Activated naive CD4-positive, alpha-beta T cell treated with anti-CD3 and anti-CD28 coated beads, Interleukin-2, amount 50 U/mL, for 16 hours (primary cell): ENCODE measurements at places on chromosomes 4 and X.

DNA sequence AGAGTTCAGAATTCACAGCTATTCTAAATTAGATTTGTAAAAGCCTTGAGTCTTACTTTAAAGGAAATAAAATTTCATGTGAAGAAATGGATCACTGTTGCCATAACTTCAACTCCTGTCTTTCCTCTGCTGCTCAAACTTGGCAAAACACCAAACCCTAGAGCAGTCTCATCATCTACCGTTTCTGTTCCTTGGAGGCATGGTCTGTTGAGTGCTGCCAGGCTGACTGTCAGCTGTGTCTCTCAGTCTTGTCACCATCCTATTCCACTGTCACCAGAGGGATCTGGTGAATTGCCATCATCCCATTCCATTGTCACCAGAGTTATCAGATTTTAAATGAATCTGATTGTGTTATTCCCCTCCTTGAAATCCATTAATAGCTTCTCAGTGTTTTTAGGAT is 55.6 kb downstream of the STIM2 start:
- no peak for DNase-seq

DNA sequence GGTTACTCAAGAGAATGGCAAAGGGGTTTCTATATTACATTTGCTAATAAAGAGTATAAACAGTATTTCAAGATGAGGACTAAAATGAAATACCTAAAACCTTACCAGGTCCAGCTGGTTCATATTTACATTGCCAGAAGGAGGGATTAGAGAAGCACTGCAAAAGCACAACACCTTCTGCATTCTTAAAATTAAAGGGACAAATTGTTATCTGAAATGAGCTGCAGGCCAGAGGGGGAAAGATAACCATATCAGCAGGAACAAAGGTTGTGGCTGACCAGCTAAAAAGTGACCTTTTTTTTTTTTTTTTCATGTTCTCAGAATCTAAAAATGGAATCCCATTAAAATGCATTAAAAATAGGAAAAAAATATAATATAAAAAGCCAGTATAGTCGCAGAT is 39.7 kb downstream of the AFF2 start:
- DNase-seq = no peak

- DNase-seq = no peak
These were observed 179.7 kb upstream of the PRPS2 start for GRCh38 chrX:12611471-12611870.

DNA sequence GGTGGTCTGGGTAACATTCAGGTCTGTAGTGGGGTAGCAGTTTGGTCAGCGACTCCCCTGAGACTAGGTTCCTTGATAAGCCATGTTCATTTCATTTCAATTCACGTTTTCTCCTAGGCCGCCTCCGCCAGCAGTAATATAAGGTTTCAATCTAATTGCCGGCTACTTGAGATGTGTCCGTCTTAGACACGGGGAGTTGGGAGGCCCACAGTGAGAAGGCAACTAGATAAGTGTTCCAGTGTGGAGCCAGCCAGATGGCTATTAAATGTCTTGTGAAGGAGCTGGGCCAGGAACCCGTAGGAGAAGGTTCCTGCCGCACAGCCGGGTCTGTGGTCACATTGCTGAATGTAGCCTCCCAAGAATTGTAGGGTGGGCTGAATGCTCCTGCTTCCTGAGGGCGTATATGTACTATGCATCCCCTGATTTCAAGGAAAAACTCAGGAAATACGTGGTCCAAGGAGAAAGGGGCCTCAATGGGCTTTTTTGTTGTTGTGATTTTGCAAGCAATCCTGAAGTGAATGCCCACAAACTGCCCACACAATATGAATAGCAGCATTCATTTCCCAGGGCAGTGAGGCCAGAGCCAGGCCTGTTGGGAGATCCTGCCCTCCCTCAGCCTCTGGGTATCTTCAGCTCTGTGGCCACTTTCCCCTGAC is 220.6 kb upstream of the RPL34 start:
- DNase-seq = no peak

DNA sequence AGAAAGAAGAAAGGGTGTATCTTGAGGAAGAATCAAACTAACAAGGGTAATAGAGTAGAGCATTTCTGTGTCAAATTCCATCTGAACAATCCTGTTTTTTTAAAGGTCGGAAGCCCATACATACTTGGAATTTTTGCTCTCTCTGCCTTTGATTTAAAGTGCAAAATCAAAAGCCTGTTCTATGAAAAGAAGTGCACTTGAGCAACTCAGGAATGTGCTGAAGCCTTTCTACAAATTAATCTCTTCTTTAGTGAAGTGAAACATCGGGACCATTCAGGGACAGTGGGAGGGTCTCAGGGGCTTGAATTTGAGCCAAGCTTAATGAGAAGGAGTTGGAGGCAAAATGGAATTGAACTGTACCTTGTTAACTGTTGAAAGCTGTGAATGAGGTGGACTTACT is 1008.5 kb upstream of the LCORL start:
- DNase-seq = no peak

DNA sequence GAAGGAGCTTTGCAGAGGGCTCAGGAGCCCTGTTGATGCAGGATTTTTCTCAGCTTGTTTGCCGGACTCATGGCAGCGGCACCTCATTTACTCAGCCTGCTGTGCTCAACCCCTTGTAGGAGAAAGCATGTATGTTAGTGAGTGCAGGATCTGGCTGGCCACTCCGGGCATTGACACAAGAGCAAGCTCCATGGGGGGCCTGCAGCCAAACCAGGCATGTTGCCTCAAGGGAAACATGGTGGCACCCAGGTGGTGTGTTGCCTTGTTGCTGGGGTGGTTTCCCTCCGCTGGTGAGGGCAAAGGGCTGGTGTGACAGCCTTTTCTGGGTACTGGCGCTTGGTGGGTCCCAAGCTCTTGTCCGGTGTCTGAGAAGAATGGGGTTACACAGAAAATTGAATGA is 189.3 kb upstream of the ANXA3 start:
- no peak for DNase-seq

DNA sequence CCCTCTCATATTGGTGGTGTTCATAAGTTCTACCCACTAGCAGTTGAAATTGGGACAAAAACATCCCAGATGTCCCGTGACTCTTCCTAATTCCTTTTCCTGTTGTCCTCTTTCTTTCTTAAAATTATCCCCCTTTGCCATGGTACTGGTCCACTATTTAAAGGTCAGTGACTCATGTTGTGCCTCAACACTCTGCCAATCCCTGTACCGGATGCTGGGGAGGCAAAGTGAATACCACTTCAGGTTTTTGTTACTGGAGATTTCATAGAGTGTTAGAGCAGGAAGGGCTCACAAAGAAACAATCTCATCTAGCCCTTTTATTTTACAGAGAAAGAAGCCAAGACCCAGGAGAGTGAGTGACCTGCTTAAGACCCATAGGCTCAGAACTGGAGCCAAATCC is 24.6 kb downstream of the SEPTIN11 start:
- DNase-seq = no peak
